ENCODE measurements at places on chromosomes 16 and 17. TPM values are rescaled to one million over a fixed set of nuclear protein-coding genes. Genes with fewer than 3 reads are reported as not detected.

The VAT1L gene
- 18.1 TPM for total RNA-seq

The PAQR4 gene
- 2.2 TPM for total RNA-seq

DNA sequence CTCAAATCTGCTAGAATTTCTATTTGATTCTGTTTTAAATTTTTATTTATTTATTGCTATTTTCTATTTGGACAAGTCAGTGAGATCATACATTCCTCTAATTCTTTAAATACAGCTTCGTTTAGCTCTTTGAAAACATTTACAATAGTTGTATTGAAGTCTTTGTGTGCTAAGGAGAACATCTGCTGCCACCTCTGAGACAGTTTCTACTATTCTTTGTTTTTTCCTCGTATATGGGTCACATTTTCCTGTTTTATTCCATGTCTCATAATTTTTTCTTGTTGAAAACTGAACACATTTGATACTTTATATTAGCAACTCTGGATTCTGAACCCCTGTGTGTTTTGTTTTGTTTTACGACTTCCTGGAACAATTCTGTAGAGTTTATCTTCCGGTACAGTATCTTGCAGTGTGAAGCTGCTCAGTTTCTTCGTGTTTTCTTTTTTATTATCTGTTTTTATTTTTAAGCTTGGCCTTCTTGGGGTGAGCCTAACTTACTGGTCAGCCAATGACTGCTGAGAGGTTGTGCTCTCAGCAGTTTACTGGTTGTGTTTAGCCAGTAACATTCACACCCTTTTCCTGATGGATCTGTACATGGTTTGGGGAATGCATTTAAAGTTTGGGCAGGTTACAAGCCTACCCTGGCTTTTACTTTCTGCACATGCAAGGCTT is 99.0 kb downstream of the CA4 start:
- DNase-seq, result peak; percentile 30

The POLR2A gene
- 56.6 TPM for total RNA-seq

DNA sequence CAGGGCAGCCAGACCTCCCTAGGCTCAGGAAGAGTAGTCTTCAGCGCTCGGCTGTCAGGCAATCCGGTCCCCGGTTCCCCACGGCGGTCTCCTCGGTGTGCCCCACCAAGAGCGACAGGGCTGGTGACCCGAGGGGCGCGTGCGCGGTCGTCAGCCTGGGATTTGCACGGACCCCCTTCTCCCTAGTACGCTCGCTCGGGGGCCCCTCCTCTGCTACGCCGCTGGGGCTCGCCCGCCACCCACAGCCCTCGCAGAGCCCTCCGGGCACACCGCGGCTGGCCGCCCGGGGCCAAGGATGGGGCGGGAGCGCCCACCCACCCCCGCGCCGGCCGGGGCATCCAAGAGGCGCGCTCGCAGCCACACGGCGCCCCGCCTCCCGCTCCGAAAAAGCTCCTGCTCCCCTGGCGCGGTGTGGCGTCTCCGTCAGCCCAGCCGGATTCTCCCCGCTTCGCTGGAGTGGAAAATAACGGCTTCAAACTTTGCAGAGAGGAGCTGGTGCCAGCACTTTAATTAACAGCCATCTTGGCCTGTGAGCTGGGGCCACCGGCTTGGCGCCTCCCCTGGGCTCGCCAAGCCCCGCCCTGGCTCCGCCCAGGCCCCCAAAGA is 2.1 kb upstream of the C1QL1 start:
- DNase-seq, result no peak

The PABPN1L gene
- total RNA-seq, result not detected

- DNase-seq, result no peak
These were observed 33.9 kb downstream of the CYTH1 start for GRCh38 chr17:78748048-78748729.

DNA sequence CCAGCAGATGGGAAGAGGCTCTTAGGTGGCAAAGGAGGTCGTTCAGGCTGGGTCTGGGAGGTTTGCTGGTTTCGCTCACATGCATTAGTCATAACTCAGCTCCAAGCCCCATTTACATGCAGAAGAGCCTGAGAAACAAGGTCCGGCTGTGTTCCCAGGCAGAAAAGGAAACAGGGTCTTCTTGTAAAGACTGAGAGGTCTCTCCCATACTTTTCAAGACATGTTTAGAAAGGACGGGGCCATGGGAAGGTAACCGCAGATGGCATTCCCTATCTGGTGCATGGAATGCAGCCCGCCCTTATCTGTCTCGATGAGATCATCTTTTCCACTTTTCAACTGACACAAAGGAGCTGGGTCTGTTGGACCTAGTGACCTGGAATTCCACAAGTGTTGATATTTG is 389.0 kb upstream of the CDH11 start:
- DNase-seq, result peak; percentile 64

The SPN gene
- not detected for total RNA-seq

GRCh38 chr17:36942631-36943125 is 5.4 kb downstream of the LHX1 start:
- no peak for DNase-seq

The HNF1B gene
- total RNA-seq, result not detected

Measured in IMR-90 (cell line).